LHCN-M2 (cell line): ENCODE measurements at places on chromosomes 16 and 17.
A peak's percentile ranks its signal among the peaks of the same experiment; 100 is the strongest.

GRCh38 chr16:68732741-68733399, 4.2 kb upstream of the CDH1 start:
- DNase-seq: no peak

DNA sequence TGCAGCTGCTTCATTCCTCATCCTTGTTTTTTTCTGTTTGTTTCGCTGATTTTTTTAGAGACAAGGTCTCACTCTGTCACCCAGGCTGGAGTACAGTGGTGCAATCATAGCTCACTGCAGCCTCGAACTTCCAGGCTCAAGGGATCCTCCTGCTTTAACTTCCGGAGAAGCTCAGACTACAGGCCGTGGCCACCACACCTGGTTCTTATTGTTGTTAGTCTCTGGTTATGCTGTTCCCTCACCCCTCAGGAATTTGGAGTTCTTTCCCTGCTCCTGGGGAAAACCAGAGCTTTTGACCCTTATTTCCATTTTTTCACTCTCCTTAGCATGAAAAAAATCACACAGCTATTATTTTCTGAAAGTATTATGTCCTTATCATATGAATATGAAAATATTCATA, 1.8 kb downstream of the ODF4 start:
- no peak for DNase-seq

DNA sequence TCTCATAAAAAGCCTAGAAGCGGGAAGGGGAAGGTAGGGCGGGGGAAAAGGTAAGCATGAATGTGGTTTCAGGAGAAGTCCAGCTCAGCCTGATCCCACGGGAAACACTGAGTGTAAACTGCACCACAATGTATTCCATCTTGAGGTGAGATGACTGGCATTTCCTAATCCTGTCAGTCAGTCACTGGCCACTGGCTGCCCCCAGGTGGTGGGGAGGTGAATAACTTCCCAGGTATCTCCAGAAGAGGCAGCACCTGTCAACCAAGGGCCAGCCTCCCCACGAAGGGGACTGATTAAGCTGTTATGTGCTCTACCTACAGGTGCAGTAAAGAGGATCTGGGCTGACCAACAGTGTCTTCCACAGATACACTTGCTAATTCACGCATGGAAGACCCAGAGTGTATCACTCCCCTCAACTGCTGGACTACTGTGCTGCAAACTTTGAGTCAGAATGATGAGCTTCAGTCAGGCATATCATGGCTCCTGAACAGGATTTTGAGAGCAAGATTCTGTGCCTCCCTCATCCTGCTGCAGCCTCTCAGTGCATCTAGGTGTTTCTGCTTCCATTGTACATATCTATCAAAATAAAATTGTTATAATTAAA, 108.5 kb upstream of the CCL2 start:
- no peak for DNase-seq

- DNase-seq: no peak
Observed at GRCh38 chr17:44023545-44024270, 8.9 kb upstream of the TMEM101 start.

- no peak for DNase-seq
Observed at GRCh38 chr17:68560966-68561720, 40.0 kb downstream of the FAM20A start.

- DNase-seq: no peak
Observed at GRCh38 chr17:8353736-8354135, 14.1 kb downstream of the ODF4 start.

GRCh38 chr16:19842426-19843157, 42.1 kb downstream of the GPRC5B start:
- no peak for DNase-seq

DNA sequence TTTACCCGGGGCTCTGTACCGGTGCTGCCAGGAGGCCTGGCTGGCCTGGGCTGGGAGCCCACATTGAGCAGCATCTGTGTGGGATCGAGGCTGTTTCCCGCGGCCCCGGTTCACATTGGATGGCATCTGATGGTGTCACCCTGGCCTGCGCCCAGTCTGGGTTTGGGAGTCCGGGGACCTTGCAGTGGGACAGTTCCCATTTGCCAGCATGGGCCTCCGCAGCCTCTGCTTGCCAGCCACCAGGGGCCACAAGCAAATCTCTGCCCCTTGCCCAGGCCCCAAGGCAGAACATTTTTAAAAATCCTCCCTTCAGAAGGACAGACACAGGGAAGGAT, 64.5 kb downstream of the BANP start:
- DNase-seq: no peak

- peak; percentile 72 for DNase-seq
Observed at GRCh38 chr16:24747441-24747840, 18.0 kb downstream of the TNRC6A start.

DNA sequence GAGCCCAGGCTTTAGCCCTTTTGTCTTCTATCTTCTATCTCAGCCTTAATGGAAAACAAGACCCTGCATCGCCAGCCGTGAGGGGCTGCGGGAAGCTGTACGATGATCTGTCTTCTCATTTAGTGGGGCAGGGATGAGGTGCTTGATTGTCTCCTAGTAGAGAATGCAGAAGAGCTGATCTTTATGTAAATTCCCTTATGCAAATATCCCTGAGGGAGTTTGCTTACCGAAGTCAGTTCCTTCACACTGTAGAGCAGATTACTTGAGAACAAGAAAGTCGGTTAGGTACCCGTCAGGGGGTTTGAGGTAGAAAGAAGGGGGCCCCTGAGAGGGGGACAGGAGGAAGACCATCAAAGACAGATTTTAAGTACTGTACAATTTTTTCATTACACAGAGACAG, 66.2 kb downstream of the IRF8 start:
- no peak for DNase-seq

GRCh38 chr17:38456031-38456815, 28.0 kb downstream of the ARHGAP23 start:
- DNase-seq: no peak

GRCh38 chr17:43609613-43610385, 51.9 kb downstream of the MEOX1 start:
- DNase-seq: no peak

DNA sequence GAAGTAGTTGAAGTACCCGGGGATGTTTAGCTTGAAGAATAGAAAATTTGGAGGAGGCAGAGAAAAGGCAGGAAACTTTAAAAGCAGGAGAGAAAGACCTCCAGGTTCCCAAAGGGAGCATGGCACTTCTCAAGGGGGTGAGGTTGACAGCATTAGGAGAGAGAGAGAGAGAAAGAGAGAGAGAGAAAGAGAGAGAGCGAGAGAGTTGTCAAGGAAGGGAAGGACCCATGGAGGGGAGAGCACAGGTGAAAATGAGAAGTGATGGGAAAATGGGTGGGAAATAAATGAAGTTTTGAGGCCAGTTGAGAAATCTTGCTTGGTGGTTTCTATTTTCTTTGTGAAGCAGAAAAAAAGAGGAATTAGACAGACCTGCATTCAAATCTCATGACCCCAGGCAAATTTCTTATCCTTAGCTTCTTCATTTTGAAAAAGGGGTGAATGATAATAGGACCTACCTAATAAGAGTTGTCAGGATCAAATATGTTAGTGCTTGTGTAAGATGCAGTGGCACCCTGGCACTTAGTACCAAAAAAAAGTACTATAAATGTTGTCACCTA, 24.0 kb downstream of the PRKCB start:
- DNase-seq: no peak

DNA sequence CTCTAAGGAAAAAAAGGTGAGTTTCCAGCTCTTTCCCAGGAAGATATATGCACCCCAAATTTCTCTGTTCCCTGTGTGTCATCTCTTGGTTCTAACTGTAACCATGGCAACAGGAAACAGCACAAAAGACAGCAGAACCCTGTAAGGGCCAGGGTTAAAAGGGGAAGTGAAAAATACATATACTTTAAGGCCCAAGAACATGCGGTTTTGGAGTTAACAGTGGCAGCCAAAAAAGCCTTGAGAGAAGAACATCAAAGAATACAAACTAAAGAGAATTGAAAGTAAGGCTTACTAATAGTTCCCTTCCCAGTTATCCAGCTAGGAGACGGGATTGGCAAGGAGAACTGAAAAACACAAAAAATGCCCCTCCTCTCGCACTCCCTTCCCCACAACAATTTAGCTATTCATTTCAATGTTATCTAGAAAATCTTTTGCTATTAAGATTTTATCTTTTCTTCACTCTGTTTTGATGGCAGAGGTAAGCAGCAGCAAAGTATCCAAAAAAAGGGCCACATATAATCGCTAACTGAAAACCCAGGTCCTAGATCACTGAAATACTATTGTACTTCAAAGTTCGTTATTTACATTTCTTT, 1.5 kb downstream of the SPOP start:
- peak; percentile 66 for DNase-seq

DNA sequence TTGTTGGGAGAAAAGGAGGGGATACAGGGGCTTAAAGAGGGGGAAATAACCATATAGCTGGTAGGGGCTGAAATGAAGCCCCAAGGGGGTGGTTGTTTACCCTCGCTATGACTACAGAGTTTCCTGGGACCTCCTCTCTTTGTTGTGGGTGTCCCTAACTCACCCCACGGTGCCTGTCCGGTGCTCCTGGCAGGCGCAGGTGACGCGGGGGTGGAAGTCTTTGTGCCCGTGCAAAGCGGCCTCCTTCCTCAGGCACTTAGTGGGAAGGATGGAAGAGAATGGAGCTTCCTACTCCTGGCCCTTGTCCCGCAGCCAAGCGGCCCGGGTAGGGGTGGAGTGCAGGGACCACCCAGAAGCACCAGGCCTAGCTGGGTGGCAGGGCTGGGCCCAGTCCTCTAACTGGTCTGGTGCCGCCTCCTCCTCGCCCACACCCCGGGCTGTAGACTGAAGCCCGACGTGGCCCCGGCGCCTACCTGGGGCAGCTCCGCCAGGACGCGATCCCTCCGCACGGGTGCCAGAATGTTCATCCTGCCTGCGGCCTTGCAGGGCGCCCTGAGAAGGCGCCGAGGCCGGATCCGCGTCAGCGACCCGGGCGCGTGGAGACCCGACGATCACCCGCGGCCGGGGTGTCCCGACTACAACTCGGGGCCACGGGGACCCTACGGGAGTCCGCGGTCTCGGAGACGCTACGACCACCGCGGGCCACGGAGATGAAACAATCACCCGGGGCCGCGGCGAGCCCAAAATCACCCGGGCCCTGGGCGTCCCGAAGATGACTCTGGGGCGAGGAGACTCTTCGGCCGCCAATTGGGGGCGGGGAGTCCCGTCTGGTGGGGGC, 709 bp downstream of the RAB34 start:
- DNase-seq: no peak

DNA sequence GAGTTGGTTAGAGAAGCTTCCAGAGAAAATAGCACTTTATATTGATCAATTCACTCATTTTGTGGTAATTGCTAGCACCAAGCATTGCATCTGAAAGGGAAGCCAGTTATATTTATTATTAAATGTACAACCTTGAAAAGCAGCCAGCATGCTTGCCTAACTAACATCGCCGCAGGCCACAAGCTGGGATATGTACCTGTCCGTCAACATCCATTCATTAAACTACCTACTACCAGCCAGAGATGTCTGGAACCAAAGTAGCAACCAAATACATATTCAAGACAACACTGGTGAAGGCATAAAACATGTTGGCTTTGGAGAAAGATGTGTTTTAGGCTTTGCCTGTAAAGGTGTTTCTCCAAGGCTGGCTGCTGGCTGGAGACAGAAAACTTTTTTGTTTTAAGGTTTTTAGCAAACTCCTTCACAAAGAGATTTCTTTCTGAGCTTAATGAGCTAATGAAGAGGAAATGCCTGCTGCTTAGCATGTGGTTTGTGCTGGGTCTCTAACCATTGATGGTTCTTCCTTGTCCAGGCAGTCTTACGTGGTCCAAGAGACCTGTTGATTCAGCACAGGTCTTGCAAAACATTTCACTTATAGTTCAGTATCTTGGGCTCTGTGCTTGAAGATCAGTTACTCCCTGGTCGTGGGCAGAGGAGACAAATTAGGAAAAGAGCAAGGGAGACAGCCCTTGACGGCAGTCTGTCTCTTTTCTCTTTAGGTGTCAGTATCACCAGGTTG, 3.1 kb downstream of the ITPRIPL2 start:
- DNase-seq: no peak

- no peak for DNase-seq
Observed at GRCh38 chr17:80363120-80363515, 51.8 kb upstream of the ENDOV start.

- no peak for DNase-seq
Observed at GRCh38 chr16:27564224-27564623, 14.3 kb downstream of the KATNIP start.

GRCh38 chr16:86565644-86566511, 751 bp upstream of the FOXC2 start:
- no peak for DNase-seq

GRCh38 chr17:34386697-34387550, 23.9 kb upstream of the CCL1 start:
- DNase-seq: peak; percentile 37

DNA sequence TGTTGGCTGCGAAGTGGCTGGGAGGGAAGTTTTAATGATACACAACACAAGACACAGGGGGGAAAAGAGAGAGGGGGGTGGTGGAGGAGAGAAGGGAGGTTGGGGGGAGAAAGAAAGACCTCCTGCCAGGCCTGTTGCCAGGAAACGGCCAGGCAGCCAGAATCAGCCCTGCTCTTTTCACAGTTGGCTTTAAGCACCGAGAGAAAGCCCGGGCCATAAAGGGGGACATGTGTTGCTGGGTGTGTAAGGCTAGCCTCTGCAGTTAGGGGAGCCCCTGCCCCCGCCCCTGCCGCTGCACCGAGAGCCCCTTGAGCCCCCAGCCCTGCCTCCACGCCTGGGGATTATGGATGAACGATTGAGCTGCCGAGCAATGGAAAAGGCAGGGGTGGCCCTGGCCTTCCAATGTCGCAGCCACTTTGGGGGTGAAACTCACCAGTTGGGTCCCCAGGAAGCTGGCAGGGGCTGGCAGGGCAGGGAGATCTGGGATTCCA, 13.9 kb upstream of the WNT3 start:
- no peak for DNase-seq

DNA sequence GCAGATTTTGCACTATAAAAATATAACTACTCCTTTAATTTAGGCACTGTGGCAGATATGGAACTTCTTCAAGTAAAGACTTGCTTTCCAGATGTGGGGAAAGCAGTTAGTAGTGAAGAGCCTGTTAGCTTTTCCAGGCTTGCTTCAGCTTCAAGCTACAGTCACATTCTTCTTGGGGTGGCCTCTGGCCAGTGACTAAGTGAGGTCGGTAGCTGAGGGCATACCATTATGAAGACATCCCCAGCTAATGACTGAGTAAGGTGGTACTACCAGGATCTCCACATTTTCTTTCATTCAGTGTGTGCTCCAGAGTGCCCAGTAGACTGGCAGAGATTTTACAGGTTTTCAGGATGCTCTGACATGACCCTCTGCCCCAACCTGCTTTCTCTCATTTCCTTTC, 167.1 kb upstream of the KIF2B start:
- DNase-seq: peak; percentile 42

GRCh38 chr17:81135505-81136278, 29.6 kb upstream of the PVALEF start:
- DNase-seq: no peak

DNA sequence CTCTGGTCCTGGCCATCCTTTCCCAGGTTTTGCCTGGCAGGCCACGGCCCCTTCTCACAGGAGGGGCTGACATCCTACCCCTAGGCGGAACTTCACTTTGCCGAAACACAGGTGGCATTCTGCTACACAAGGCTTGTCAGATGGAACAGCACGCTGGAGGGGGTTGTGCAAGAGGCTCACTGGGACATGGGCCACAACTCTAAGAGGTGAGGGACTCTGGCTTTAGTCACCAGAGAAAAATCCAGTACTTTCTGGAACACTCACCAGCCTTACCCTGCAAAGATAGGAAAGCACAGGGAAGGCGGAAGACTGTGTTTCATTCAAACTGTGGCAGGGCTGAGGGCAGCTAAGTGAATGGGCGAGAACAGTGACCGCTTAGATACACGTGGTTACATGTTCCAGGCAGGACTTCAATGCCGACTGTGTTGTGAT, 18.3 kb downstream of the CDC42EP4 start:
- DNase-seq: peak; percentile 52

GRCh38 chr17:50458701-50459676, 9.7 kb downstream of the CHAD start:
- no peak for DNase-seq
